ENCODE measurements at places on chromosomes 12 and 14.

- no peak for DNase-seq
Observed at GRCh38 chr12:25788707-25789442, 169.6 kb upstream of the RASSF8 start.

DNA sequence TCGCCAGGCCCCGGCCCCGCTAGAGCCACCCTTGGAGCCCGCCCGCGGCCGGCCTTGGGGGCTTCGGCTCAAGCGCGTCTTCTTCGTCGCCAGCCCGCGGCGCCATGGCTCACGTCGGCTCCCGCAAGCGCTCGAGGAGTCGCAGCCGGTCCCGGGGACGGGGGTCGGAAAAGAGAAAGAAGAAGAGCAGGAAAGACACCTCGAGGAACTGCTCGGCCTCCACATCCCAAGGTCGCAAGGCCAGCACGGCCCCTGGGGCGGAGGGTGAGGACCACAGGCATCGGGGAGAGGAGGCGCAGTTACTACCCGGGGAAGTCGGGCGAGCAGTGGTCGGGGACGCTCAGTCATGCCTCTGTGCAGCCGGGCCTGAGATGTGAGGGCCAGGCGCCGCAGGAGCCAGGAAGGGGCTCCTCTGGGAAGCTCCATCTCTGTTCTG lies 573 bp downstream of the ARL6IP4 start:
- DNase-seq: no peak

- no peak for DNase-seq
Observed at GRCh38 chr12:59500335-59500734, 95.5 kb upstream of the SLC16A7 start.

GRCh38 chr14:77691259-77691658 lies 16.6 kb downstream of the ALKBH1 start:
- DNase-seq: no peak

GRCh38 chr12:127054531-127054930 lies 1212.4 kb upstream of the TMEM132C start:
- DNase-seq: no peak

- no peak for DNase-seq
Observed at GRCh38 chr14:50961605-50962221, 17.4 kb upstream of the PYGL start.

DNA sequence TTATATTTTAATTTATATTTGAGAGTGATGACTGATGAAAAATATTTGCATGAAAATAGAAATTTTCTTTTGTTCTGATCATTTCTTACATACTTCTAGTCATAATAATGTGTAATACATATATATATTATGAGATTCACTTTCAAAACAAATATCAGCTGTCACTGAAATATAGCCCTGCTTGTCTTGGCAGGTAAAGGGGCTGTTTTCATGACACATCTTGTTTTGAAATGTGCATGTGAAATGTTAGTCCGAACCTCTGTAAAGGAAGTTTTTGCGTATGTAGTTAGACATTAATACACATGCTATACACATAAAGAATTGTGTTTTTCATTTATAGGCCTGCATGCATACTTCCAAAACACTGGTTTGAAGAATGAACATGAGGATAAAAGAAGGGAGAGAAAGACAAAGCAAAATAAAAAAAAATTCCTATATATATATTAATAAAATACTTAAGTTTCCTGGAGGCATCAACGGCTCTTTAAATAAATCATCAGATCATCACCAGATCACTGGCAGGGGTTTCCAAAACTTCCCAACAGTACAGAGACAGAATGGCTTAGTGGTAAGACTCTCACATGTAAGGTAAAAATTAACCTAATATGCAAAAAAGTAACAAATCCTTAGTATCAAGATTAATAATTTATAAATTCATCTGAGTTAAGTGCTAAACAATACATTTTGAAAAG lies 60.1 kb downstream of the SEL1L start:
- no peak for DNase-seq

- DNase-seq: no peak
Observed at GRCh38 chr14:84024231-84024820, 1505.6 kb upstream of the FLRT2 start.

- no peak for DNase-seq
Observed at GRCh38 chr12:59268295-59268809, 327.5 kb upstream of the SLC16A7 start.

GRCh38 chr14:33376510-33376909 lies 437.8 kb downstream of the NPAS3 start:
- no peak for DNase-seq

- no peak for DNase-seq
Observed at GRCh38 chr12:121958541-121959240, 40.3 kb downstream of the CFAP251 start.

GRCh38 chr12:53869500-53869899 lies 69.1 kb upstream of the HOXC13 start:
- no peak for DNase-seq

DNA sequence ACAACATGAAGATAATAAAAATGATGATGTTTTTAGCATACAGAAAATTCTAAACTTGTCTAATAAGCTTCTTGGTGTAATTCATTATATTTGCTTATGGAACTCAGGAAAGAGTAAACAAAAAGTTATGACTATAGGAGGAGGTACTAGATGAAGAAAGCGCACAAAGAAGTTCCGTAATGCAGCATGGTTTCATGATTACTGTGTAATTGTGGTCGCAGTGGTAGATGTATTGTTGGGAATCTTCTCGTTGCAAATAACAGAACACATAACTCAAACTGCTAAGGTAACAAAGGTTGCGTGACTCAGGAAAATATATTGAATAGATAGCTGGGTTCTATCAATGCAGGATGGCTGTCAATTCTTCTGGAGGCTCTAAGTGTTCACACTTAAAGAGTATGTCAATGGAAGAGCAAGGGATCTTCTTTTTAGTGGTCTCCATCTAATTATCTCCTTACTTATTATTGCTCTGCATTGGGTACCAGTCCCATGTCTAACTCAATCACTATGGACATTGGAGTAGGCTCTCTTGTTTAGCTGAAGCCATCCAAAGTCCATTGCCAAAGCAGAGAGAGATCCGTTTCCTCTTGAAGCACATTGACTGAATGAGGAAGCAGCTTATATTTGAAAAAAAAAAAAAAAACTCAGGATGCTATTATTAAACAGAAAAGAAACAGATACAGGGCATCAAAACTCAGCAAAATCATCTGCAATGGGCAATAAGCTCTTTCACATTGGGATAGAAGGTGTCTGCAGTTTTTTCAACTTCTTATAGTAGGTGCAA lies 283.4 kb upstream of the ATP2B1 start:
- no peak for DNase-seq

- no peak for DNase-seq
Observed at GRCh38 chr12:60176891-60177290, 581.1 kb downstream of the SLC16A7 start.

GRCh38 chr12:116813271-116814041 lies 67.8 kb downstream of the HRK start:
- DNase-seq: no peak

- DNase-seq: no peak
Observed at GRCh38 chr14:85687456-85687855, 157.5 kb downstream of the FLRT2 start.

- DNase-seq: peak; percentile 74
Observed at GRCh38 chr14:76767681-76768656, 6.7 kb downstream of the VASH1 start.

DNA sequence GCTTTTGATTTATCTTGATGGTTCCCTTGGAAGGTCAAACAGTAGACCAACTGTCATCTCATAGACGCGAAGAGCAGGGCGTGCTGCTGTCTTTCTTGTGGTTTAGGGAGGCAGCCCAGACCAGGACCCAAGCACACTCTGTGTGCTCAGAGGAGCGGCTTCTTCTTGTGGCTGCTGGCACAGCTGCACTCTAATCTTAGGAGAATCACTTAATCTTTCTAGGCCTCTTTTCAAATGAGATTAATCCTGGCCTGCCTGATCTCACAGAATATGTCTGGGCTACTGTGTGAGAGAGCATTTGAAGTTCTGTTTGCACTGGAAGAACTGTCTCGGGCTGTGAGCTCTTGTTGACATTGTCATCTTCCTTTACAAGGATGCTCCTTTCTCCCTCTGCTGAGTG lies 60.0 kb upstream of the TRAF3 start:
- DNase-seq: no peak

- no peak for DNase-seq
Observed at GRCh38 chr12:82886671-82887340, 200.1 kb downstream of the TMTC2 start.

DNA sequence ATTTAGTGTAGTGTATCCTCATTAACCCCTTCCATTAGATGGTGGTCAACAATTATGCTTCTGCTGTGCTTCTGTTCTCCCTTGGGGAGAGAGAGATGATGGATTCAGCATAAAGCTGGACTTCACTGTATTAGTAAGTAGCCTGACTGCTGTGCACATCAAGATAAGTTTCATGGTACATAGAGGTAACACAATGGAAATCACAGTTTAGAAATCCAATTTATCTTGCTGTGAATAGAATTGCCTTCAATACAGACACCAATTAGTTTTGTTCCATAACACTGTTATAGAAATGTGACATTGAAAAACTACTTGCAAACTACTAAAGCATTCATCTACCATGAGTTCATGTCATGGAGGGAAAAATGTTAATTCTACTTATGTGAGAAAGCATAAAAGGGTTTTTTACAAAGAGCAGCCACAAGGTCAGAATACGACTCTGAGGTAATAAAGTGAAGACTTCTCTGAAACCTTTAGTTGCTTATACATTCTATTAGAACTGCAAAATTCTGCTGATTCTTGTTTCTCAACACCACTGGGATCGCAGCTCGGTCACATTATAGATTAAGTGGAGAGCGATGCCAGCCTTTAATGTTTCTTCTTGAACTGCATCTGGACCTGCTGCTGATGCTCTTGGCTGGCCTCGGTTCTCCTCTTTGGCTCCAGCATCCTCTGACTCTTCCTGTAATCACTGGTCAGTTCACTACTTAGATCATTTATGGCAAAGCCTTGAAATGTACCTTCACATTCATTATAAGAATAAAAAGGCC lies 190.8 kb downstream of the ATP23 start:
- no peak for DNase-seq

GRCh38 chr12:3789838-3790237 lies 36.9 kb upstream of the CRACR2A start:
- no peak for DNase-seq

DNA sequence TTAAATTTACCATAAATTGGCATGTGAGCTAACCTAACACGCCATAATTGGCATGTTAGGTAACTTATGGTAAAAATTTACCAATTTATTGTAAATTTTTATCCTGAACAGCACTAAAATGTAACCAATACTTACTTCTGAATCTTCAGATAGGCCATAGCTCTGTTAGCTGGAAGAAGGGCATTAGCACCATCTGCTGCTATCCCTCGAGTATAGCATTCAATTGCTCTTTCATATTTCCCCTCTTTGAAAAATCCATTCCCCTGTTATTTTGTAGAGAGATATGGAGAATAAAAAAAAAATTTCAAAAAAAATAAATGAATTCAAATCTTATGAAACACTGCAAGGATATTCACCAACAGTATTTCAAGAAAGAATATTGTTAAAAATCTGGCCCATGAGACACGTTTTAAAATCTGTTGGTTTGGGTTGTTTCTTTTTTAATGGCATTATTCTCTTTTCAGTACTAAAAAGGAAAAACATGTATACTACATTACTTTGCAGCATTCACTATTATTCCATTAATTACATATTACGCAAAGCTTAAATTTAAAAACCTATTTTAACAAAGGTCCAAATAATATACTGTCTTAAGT lies 19.1 kb downstream of the RPAP3 start:
- peak; percentile 42 for DNase-seq

GRCh38 chr14:104095426-104096310 lies 10.2 kb downstream of the ASPG start:
- DNase-seq: no peak

DNA sequence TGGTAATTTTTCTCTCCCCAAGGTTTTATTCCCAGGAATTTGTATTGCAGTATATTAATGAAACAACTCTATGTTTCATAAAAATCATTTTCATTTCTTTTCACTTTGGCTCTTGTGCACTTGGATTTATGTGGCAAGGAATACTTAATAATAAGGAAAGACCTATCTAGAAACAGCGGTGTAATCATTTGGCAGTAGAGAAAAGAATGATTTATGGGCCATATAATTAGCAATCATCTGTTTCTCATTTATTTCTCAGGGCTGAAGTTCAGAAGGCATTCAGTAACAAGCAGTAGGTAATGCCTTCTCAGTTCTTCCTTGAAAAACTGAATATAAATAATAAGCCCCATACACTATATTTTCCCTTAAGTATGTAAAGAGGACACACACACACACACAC lies 172.6 kb downstream of the ANO4 start:
- no peak for DNase-seq

GRCh38 chr12:110310763-110311162 lies 29.7 kb downstream of the ATP2A2 start:
- no peak for DNase-seq

- DNase-seq: peak; percentile 65
Observed at GRCh38 chr12:46661110-46661845, 164.5 kb downstream of the SLC38A4 start.

DNA sequence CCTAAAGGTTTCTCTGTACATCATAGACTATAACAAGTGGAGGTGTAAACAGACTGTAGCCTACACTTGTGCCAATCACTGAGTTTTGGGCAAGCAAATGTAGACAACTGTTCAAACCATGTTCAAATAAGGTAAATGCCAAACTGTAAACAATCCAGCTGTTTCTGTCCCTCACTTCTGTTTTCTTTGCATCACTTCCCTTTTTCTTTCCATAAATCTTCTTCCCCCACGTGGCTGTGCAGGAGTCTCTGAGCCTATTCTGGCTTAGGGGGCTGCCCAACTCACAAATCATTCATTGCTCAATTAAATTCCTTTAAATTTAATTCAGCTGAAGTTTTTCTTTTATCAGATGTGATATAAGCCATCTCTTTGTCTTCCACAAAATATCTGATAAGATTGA lies 65.1 kb upstream of the CPM start:
- no peak for DNase-seq

GRCh38 chr12:6033546-6033945 lies 88.5 kb upstream of the ANO2 start:
- DNase-seq: no peak

- peak; percentile 84 for DNase-seq
Observed at GRCh38 chr12:130916241-130916911, 37.3 kb upstream of the ADGRD1 start.

DNA sequence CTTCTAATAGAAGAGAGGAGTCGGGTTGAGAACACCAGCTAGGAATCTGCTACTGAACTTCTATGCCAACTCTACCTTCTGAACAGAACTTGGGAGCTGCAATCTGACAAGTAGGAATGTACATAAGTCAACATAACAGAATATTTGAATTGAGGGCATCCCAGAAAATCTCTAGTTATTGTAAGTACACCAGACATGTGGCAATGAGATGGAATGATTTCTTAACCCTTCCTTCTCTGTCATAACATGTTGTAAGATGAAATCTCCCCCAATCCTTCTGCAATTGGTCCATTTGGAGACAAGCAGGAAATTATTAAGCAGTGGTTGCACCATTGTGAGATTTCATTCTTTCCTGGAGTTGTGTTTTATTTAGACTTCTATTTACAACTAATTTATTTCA lies 68.7 kb upstream of the TMPO start:
- DNase-seq: no peak

DNA sequence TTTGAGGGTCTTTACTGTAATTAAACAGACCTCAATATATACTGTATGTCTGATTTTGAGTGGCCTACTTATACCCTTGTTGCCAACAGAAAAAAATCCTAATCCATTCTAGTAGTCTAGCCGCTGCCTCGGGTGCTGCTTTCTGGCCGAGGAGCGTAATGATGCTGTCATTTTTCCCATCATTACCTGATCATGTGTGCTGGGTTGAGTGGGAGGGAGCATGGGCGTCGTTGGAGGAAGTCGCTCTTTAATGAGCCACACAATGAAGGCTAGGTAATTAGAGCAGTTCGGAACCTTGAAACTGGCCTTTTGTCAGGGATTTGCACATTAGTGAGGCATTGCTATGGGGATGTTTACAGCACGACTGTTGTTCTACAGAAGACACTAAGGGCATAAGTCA lies 76.1 kb upstream of the RFX4 start:
- DNase-seq: no peak

Measured in iPS-NIHi11 (cell line).